ENCODE measurements at places on chromosomes 16 and 17.

- DNase-seq = no peak
These were observed 13.9 kb downstream of the BCAR1 start for GRCh38 chr16:75237398-75238131.

GRCh38 chr16:89695086-89695874, 6.2 kb downstream of the SPATA2L start:
- no peak for DNase-seq

DNA sequence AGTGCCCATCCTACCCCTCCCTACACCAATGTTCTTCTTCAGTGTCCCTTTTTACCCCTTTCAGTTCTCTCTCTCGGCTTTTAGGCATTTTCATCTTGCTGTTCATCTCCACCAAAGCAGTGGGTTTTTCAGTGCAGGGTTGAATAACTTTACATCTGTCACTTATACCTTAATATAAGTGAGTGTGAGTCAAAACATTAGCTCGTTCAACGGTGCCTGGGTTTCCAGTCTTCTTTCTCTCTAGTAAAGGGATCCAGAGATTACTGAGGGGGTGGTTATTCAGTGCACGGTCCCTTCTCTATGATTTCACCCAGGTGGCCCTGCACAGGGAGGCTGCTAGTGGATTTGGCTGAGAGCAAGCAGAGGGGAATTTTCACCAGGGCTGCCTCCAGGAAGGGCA, 210.6 kb upstream of the CDH5 start:
- DNase-seq = no peak

- no peak for DNase-seq
These were observed 19.9 kb upstream of the JPH3 start for GRCh38 chr16:87582216-87582965.

DNA sequence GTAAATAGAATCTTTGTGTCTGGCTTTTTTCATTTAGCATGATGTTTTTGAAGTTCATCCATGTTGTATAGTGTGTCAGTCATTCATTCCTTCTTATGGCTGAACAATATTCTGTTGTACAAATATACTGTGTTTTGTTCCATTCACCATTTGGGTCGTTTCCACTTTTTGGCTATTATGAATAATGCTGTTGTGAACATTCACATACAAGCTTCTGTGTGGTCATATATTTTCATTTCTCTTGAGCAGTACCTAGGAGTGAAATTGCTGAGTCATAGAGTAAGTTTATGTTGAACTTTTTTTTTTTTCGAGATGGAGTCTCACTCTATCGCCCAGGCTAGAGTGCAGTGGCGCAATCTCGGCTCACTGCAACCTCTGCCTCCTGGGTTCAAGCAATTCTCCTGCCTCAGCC, 32.3 kb upstream of the TAOK1 start:
- no peak for DNase-seq

DNA sequence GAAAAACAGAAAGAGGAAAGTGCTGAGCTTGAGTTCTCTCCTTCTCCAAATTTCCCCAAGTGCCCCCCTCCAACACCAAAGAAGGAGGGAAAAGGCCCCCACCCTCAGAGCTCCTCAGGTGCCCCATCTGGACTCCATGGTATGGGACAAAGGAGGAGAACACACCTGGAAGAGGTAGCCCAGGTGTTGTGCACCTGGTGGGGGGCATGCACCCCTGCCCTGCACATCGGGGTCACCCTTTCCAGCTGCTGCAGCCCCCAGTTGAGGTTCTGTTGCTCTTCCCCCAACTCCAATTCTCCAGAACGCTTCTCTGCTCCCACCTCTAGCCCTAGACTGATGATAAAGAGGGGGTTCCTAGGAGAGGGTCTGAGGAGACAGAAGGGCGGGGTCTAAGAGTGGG, 3.0 kb upstream of the COL1A1 start:
- no peak for DNase-seq

GRCh38 chr17:71438631-71439146, 682.1 kb upstream of the SOX9 start:
- DNase-seq = peak; percentile 93

GRCh38 chr17:79027925-79028491, 4.0 kb downstream of the C1QTNF1 start:
- no peak for DNase-seq

DNA sequence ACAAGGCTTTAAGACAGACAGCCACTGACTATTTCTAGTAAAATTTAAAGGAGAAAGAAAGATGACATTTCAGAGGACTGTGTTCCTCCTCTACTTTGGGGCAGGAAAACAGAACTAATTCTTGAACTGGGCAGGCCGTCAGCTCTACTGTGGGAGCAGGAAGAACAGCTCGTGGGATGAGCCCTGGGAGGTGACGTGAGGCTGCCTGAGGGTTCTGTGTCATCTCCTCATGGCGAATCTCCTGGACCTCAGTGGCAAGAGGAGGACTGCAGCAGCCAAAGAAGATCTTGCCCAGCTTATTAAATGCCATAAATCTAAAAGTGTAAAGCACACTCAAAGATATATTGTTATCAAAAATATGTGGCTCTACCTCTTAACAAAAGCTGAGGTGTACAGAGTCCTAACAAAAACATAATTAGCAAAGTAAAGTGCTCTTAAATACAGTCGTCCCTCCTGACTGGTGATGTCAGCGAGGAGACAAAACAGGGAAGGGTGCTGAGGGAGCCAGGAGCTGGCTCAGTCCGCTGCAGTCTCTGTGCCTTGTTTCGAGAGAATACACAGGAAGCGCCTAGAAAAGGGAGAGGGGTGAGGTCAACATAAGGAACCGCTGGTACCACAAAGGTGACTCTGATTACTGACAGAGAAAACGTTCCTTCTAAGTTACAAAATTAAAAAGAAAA, 58.0 kb downstream of the CREBBP start:
- DNase-seq = no peak

- DNase-seq = no peak
These were observed 2289.3 kb downstream of the TP53TG3F start for GRCh38 chr16:35748621-35749252.

DNA sequence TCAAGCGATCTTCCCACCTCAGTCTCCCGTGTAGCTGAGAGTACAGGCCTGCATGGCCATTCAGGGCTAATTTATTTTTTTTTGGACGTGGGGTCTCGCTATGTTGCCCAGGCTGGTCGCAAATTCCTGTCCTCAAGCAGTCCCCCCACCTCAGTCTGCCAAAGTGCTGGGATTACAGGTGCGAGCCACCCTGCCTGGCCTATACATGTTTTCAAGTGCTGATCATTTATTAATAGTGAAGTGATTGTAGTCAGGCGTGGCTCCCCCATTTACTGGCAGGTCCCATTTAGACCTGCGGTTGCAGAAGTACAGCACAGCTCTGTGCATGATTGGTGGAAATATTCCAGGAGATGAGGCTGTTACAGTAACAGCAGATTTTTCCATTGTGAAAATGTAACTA, 8.4 kb downstream of the FOXK2 start:
- DNase-seq = no peak

- no peak for DNase-seq
These were observed 17.3 kb upstream of the SPN start for GRCh38 chr16:29645694-29646187.

GRCh38 chr17:4407851-4408250, 25.9 kb upstream of the SPNS3 start:
- DNase-seq = peak; percentile 86

DNA sequence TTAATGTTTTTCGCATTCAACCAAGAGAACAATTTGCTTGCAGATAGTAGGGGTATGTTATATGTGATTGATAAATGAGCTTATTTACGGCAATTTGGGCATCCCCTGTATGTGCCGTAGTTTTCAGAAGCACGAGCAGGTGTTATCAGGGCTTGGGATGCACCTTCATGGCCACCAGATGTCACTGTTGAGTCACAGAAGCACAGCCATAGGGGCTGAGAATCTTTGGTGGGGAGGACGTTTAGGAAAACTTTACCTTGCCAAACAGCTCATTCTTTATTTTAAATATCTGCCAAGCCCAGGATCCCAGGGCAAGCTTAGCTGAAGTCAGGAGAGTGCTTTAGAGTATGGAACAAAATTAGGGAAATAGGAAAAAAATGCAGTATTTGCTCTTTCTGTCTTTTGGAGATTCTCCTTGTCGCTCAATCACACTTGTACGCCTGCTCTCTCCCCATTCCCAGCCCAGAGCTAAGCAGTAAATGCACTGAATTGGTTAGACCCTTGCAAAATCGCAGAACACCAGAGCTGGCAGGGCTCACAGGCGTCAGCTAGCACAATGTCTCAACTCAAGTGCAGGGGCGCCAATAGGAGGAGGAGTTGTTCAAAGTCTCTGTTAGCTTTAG, 93.6 kb upstream of the MPHOSPH6 start:
- peak; percentile 16 for DNase-seq

DNA sequence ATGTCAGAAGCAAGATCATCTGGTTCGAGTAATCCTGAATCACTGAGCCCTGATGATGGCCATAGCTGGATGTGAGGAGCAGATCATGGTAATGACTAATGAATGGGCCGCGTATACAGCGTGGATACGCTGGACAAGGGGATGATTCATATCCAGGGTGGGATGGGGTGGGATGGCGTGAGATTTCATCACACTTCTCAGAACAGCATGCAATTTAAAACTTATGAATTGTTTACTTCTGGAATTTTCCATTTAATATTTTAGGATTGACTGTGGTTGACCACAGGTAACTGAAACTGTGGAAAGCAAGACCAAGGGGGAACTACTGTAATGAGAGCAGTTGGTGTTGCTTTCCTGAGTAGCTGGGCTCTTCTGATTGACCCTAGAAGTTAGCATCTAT, 225.5 kb downstream of the STX8 start:
- DNase-seq = no peak

GRCh38 chr17:51601622-51602261, 341.4 kb downstream of the UTP18 start:
- no peak for DNase-seq

GRCh38 chr17:48748718-48749566, 20.4 kb upstream of the HOXB13 start:
- no peak for DNase-seq

- no peak for DNase-seq
These were observed 143.7 kb upstream of the GNAO1 start for GRCh38 chr16:56047307-56048234.

DNA sequence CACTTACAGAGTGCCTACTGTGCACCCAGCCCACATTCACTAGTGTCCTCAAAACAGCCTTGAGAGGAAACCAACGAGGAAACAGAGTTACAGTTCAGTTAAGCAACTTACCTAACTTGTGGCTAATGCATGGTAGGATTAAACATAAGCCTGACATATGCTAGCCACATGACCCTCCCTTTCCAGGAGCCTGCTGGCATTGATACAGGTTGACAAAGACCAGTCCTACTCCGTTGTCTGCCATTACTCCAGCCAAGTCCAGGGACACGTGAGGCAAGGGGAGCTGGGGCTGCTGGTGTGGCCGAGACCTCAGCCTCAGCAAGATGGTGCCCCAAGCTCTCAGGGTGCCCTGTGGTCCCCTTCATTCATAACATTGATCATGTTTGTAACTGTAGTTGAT, 37.9 kb downstream of the SNX20 start:
- DNase-seq = no peak

DNA sequence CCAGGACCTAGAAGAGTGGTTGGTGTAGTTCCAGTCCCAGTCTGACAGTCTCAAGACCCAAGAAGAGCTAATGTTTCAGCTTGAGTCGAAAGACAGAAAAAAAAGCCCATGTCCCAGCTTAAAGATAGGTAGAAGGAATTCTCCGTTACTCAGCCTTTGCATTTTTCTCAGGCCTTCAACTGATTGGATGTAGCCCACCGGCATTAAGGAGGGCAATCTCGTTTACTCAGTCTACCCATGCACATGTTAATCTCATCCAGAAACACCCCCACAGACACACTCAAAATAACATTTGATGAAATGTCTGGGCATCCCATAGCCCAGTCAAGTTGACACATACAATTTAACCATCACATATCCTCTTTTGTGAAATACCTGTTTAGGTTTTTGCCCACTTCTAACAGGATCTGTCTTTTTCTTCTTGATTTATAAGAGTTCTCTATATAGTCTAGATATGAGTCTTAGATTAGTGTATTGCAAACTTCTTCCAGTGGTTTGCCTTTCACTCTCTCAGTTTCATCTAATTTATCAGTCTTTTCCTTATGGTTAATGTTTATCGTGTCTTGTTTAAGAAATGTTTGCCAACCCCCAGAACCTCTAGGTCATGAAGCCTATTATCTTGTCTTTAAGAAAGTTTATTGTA, 7.6 kb upstream of the NUP93 start:
- DNase-seq = no peak

DNA sequence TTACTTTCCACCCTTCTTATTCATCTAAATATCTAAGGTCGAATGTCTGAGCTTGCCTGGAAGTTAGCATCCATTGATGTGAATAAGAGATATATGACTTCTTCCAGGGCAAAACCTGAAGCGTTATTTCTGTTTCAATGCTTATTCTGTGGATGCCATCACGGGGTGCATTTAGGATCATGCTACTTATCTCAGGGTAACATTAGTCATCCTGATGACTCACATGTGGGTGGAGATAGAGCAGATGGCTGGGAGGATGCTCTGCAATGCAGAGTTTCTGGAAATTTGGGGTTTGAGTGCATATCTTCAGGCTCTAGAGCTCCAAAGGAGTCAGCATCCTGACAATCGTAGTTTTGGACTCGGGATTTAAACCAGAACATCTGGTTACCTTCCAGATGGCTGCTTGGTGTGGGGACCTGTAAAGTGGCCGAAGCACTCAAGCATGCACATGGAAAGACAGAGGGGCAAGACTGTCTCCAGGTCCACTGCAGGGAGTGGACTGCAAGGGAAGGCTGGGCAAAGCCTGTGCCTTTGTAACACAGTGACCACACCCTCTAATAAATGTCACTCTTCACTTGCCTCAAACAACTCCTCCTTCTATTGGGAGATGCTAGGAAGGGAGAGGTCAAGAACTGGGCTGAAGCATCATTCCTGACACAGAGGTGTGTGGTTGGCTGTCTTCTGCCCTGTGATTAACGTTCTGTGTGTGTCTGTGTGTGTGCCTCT, 175.2 kb upstream of the SALL1 start:
- DNase-seq = no peak

GRCh38 chr16:4626396-4626795, 1.8 kb downstream of the MGRN1 start:
- no peak for DNase-seq

- no peak for DNase-seq
These were observed 10.3 kb downstream of the TRIM25 start for GRCh38 chr17:56903560-56903959.

DNA sequence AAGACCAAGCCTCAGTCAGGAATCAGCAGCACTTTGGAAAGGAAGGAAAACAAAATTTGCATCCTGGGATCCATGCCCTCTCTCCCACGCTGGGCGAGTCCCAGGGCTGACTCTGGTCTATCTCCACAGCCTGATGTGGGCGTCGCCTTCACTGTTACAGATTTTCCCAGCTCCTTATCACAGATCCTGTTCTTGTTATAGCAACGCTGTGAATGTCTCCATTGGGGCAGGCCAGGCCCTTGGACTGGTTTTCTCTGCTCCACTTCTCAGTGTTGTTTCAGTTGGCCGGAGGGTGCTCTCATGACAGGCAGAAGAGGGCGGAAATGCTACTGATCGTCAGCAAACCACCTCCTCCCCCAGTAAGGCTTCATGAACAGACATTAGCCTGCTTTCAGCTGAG, 127.9 kb upstream of the CDH11 start:
- DNase-seq = no peak

All from NCI-H1694 (cell line).